ENCODE measurements at places on chromosomes 4 and X. TPM values are rescaled to one million over a fixed set of nuclear protein-coding genes. Genes with fewer than 3 reads are reported as not detected.

TRIM2 gene
- total RNA-seq: 68.0 TPM

GLRA3 gene
- total RNA-seq: under 0.01 TPM

ADAM29 gene
- not detected for total RNA-seq

PPBP gene
- total RNA-seq: not detected

DUSP21 gene
- not detected for total RNA-seq

Measured in uterine smooth muscle cell (primary cell).